Breast epithelium (tissue), 4 donors: ENCODE measurements at places on chromosomes 7 and 10.

GRCh38 chr7:91342346-91342745 lies 78.1 kb downstream of the FZD1 start:
- no peak for DNase-seq

- DNase-seq = no peak
Observed at GRCh38 chr10:58867683-58868082, 308.8 kb upstream of the PHYHIPL start.

DNA sequence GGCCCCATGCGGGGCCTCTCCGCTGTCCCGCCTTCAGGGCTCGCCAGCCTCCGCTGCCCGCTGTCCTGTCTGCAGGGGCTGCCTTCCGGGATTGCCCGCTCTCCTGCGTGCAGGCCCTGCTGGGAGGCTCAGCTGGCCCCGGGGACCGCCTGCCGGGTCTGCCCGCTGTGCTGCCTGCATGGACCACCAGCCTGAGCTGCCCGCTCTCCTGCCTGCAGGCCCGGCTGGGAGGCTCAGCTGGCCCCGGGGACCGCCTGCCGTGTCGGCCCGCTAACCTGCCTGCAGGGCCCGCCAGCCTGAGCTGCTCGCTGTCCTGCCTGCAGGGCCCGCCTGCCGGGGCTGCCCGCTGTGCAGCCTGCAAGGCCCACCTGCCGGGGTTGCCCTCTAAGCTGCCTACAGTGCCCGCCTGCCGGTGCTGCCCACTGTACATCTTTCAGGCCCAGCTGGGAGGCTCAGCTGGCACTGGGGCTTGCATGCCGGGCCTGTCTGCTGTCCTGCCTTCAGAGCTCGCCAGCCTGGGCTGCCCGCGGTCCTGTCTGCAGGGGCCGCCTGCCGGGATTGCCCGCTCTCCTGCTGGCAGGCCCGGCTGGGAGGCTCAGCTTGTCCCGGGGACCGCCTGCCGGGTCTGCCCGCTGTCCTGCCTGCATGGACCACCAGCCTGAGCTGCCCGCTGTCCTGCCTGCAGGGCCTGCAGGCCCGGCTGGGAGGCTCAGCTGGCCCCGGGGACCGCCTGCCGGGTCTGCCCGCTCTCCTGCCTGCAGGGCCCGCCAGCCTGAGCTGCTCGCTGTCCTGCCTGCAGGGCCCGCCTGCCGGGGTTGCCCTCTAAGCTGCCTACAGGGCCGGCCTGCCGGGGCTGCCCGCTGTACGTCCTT lies 165.1 kb downstream of the GLRX3 start:
- no peak for DNase-seq

- no peak for DNase-seq
Observed at GRCh38 chr7:27066148-27066547, 29.7 kb downstream of the HOXA1 start.

DNA sequence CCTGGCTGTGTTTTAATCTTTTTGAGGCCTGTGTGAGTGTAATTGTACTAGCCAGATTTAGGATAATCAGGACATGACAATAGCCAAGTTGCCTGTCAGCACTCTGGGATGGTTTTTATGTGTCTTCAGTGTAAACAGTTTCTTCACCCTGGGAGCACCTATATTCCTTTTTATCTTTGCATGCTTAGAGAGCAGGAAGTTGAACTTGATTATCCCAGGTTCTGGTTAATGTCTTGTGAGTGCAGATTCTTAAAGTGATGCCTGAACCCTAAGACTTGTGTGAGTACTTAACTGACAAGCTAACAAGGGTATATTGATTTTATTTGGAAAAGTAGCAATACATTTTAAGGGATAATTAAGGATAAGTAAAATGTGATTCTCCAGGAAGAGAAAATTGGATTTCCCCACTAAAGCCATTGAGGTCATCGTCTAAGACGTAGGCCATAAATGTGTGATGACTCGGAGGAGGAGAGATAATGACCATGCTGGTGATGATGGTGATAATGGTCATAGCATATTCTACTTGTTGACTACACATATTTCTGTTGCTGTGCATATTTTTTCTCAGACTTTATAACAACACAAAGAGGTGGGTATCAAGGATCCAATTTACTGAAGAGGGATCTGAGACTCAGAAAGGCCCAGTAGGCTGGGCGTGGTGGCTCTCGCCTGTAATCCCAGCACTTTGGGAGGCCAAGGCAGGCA lies 234.7 kb downstream of the CAMK1D start:
- DNase-seq = no peak

- no peak for DNase-seq
Observed at GRCh38 chr7:5773661-5774086, 7.8 kb downstream of the RNF216 start.

DNA sequence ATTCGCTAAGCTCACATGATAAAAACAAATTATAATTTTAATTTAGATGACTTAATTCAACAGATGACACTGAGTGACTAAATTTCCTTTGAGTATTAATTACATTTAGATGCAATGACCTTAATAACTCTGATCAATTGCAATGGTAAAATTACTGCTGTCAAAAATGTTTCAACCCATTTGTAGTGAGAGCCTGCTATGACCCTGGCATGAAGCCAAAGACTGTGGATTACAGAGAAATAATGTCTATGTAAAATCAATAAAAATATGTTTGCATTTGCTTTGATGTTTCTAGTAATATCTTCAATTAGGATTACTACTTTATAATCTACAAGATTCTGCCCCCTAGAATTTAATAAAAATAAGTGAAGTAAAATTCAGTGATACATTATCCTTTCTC lies 15.6 kb downstream of the MKX start:
- no peak for DNase-seq

GRCh38 chr10:93701866-93702209 lies 554 bp downstream of the FRA10AC1 start:
- peak; percentile 21 for DNase-seq

- DNase-seq = no peak
Observed at GRCh38 chr10:526651-527312, 162.7 kb downstream of the DIP2C start.

- no peak for DNase-seq
Observed at GRCh38 chr10:25683344-25683743, 250.7 kb upstream of the MYO3A start.

- DNase-seq = no peak
Observed at GRCh38 chr10:8584666-8585065, 530.2 kb downstream of the GATA3 start.

GRCh38 chr7:108062250-108063014 lies 59.5 kb upstream of the LAMB1 start:
- DNase-seq = no peak

DNA sequence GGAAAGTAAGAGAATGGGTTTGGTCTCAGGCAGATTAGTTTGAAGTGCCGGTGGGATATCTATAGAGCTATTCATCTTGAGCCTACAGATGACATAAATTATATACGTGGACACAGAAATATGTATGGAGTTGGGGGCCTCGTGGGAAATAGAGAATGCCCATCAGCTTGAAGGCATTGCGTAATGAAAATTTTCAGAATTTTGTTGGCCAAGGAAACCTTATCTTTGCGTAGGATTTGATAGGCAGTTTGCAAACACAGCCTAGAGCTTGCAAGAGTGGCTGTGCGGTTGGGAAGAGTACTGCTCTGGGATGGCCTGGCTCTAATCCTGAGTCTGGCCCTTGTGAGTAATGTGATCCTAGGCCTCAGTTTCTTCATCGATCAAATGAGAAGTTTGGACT lies 32.3 kb downstream of the MCM10 start:
- DNase-seq = no peak

GRCh38 chr7:44750921-44751571 lies 2.4 kb downstream of the ZMIZ2 start:
- DNase-seq = no peak

DNA sequence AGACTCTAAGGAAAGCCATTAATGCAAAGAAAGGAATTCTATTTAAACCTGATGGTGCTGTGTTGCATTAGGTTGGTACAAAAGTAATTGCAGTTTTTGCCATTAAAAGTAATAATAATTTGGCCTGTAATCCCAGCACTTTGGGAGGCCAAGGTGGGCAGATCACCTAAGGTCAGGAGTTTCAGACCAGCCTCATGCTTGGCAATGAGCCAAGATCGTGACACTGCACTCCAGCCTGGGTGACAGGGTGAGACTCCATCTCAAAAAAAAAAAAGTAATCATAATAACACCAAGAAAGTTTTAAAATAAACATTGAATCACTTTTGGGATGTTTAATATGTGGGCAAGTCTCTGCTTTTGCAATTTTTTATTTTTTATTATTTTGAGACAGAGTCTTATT lies 107.3 kb upstream of the FRMD4A start:
- no peak for DNase-seq

- DNase-seq = no peak
Observed at GRCh38 chr7:124781418-124781817, 15.8 kb upstream of the GPR37 start.

GRCh38 chr10:60384708-60385398 lies 4.8 kb downstream of the ANK3 start:
- peak; percentile 41 for DNase-seq
